ENCODE measurements at places on chromosomes 4 and X.

GRCh38 chr4:86924811-86925210 is 10.0 kb upstream of the AFF1 start:
- no peak for DNase-seq

DNA sequence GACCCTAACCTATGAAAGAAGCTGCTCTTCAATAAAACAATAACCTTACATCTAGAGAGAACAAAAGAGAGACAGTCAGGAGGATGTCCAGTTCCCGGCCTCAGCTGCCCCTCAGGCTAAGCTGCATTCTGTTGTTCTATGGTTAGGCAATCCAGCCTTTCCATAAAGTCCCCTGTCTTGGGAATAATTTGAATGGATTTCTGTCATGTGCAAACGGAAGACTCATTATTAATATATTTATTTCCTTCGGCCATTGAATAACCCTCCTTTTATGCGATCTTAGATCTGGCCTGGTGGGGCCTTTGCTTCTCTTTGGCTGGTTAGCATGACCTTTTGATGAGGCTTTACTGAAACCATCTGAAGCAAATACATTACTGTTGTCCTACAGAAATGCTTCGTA is 80.1 kb downstream of the ANKRD50 start:
- no peak for DNase-seq

- no peak for DNase-seq
Measured at GRCh38 chrX:1027133-1027532, 185.3 kb downstream of the CRLF2 start.

DNA sequence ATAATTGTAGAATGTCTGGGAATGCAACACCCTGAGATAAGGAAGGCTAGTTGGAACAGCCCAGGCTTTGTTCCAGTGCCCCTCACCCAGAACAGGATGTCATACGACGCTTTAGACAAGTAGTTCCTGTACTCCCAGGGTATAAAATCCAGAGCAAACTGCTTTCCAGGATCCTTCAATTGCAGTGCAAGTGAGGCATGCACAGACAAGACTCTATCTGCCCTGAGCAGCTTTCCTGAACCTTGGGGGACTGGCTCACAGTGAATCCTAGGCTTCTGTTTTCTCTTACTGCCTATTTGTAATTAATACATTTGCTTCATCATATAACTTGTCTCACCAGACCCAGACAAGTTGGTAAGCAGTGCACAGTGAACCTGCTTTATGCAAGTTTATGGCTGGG is 48.4 kb upstream of the IL9R start:
- DNase-seq: no peak

GRCh38 chr4:87055311-87055710 is 120.5 kb downstream of the AFF1 start:
- DNase-seq: no peak

GRCh38 chr4:79852305-79852730 is 220.7 kb downstream of the ANTXR2 start:
- DNase-seq: peak; percentile 23

DNA sequence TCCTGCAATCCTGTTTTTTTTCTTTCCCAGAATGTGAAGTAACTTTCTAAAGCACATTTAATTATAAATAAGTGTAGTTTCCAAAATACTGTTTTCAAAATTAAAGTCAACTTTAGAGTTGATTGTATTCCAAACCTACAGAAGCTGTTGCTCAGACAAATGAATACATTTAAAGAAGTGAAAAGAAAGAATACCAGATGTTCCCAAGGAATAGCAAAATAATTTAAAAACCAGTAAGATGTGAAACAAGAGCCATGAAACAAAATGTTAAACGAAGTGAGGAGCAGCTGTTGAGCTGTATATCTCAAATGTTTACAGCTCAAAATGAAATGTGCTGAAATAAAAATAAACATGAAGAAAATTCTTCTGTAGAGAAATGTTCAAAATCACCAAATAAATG is 627.4 kb upstream of the NDST4 start:
- DNase-seq: no peak

GRCh38 chrX:131837325-131837724 is 185.8 kb upstream of the STK26 start:
- DNase-seq: no peak

GRCh38 chr4:183142571-183143550 is 43.8 kb downstream of the WWC2 start:
- peak; percentile 56 for DNase-seq

DNA sequence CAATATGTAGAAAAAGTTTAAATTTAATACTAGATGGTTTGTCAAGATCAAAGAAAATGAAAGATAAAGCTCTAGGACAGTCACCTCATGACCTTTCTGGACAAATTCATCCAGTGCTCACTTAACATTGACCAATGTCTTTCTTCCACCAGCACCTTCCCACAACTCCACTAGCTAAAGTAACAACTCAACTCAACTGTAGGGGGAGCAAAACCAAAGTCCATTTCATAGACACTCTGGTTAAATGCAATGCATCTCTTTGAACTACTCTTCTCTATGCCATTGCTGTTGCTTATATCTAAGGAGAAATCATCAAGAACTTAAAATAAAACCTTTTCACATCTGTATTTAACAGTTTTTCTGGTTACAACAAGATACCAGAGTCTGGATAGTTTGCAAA is 25.1 kb downstream of the UGT2B4 start:
- DNase-seq: no peak

GRCh38 chr4:5752376-5753184 is 41.6 kb downstream of the EVC start:
- peak; percentile 58 for DNase-seq

DNA sequence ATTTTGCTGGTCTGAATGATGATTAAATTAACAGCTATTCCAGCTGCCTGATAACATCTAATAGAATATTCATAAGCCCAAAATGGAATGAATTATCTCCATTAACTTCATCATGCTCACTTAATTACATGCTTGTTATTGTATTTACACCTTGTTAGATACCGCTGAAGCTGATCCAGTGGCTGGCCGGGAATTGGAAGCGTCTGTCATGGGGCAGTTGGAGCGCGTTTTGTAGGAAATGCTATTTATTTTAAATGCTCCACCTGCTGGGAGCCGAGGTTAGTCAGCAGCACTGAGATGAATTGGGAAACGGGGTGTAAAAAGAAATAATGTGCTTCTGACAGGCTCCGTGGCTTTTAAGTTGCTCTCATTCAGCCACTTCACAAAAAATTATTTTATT is 25.2 kb downstream of the ARX start:
- DNase-seq: no peak

DNA sequence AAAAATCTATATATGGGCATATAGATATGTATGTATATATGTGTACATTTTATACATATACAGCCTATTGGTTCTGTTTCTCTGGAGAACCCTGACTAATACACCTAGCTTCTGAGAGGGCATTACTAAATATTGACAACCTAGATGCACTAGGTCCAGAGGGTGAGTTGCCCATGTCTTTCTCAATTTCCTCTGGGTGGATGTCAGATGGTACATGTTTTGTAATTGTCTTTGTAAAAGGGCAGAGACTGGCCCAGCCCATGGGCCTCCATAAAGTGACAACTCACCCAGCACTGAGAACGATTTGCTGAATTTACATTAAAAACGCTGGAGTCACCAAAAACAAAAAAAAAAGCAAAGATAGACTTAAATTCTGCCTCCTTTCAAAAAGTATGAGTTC is 198.5 kb upstream of the FAM241A start:
- DNase-seq: no peak

DNA sequence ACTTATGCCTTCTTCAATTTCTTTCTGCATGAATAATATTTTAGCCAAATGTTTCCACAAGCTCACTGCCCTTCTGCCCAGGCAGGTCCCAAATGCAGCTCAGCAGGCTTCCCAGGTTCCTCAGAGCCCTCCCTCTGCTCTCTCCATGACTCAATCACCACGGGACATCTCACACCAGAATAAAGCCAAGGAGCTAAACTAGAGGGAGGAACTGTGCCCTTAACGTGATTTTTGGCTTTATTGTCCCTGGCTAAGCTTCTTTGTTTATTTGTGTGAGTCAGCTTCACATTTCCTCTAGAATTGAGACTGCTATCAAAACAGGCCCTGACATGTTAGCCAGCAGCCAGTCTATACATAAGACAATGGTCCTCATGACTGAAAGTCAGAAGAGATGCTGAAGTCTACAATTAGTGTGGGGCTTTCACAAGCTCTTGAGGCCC is 186.4 kb upstream of the GALNT7 start:
- DNase-seq: peak; percentile 51

- no peak for DNase-seq
Measured at GRCh38 chr4:47543331-47543730, 58.3 kb downstream of the ATP10D start.

- no peak for DNase-seq
Measured at GRCh38 chr4:181659876-181660275, 583.3 kb upstream of the TENM3 start.

GRCh38 chr4:15754323-15754722 is 23.8 kb upstream of the CD38 start:
- DNase-seq: no peak

DNA sequence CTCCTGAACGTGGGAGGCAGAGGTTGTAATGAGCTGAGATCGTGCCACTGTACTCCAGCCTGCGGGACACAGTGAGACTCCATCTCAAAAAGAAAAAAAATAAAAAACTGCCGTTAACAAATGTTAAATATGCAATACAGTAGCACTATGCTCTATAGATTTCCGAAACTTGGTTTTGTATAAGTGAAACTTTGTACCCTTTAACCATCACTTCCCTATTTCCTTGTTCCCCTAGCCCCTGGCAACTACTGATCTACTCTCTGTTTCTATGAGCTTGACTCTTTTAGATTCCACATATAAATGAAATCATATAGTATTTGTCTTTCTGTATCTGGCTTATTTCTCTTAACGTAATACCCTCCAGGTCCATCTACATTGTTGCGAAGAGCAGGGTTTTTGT is 74.1 kb downstream of the TAB3 start:
- DNase-seq: no peak

GRCh38 chrX:47587906-47588735 is 5.9 kb downstream of the TIMP1 start:
- DNase-seq: no peak

DNA sequence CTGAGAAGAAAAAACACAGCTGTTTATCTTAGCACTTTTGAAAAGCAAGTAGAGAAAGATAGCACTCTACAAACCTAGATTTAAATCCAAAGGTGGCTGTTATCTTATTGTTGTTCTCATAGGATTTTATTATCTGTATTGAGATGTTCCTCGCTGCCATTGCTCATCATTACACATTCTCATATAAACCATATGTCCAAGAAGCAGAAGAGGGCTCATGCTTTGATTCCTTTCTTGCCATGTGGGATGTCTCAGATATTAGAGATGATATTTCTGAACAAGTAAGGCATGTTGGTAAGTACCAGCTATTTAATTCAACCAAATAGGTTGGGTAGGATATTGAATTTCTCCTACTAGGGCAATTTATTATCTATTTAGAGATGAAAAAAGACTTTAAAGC is 16.4 kb downstream of the TMEM184C start:
- no peak for DNase-seq

GRCh38 chr4:183291070-183291469 is 29.0 kb downstream of the CLDN22 start:
- no peak for DNase-seq

GRCh38 chr4:137206781-137207180 is 325.5 kb downstream of the PCDH18 start:
- no peak for DNase-seq

GRCh38 chr4:4721636-4722035 is 137.8 kb upstream of the MSX1 start:
- DNase-seq: no peak

DNA sequence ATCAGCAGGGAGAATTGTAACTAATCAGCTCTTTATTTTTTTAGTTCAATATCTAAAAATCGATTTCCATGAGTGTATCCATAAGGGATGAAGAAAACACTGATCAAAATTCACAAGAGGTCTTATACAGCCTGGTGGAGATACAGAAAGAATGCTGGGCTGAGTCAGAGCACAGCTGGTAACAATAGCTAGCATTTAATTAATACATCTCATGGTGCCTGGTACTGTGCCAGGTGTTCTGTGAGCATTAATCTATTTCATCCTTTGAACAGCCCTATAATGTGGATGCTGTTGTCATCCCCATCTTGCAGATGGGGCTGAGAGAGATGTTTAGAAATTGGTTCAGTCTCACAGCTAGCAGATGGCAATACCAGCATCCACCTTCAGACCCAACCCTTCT is 250.9 kb upstream of the RPS6KA3 start:
- peak; percentile 58 for DNase-seq

GRCh38 chrX:119235872-119236622 is at the start of gene PGRMC1:
TSS of gene PGRMC1 (plus strand) at chrX:119236285. CDS start at chrX:119236364, 79 bp downstream.
- DNase-seq: no peak

GRCh38 chr4:64807821-64808220 is 398.6 kb upstream of the TECRL start:
- DNase-seq: no peak

- no peak for DNase-seq
Measured at GRCh38 chrX:51332188-51332942, at the start of gene NUDT10. TSS of gene NUDT10 (plus strand) at chrX:51332822. CDS start at chrX:51332966, 144 bp downstream.
